Stimulated activated CD4-positive, alpha-beta T cell treated with anti-CD3 and anti-CD28 coated beads, Interleukin-12 subunit alpha, Interleukin-12 subunit beta, amount 100 ng/mL, for 4 hours (primary cell): ENCODE measurements at places on chromosomes 1 and 21.

GRCh38 chr1:208803011-208803811 lies 559.0 kb upstream of the PLXNA2 start:
- DNase-seq, result no peak

DNA sequence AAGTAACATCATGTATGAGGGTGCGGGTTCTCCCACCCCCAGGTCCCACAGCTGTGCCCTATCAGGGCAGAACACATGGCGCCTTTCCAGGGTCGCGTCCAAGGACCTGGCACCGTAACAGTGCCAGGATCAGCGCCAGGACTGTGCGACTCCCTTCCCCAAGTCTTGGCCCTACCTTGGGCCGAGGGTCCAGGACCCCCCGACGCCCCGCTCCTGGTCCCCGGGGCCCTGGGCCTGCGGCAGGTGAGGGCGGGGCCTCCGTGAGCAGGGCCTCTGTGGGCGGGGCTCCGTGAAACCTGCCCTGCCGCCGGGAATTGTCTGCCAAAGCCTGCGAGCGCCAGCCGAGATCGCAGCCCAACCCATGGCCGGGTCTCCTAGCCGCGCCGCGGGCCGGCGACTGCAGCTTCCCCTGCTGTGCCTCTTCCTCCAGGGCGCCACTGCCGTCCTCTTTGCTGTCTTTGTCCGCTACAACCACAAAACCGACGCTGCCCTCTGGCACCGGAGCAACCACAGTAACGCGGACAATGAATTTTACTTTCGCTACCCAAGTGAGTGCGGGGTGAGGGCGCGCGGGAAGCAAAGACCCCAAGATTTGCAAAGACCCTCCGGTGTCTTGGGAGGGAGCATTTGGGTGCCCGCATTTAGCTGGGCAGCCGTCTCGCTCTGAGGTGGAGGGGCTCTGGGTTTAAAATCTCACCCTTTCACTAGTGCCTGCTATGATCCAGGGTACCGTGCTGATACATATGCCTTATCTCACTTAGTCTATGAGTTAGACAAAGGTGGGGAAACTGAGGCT lies at the start of gene RHBG:
Gene RHBG (plus strand): TSS at position 323 of the 796 bp plus-strand sequence. CDS start 39 bp downstream, at position 362.
- DNase-seq, result no peak

- DNase-seq, result no peak
These were observed 26.4 kb upstream of the RNF187 start for GRCh38 chr1:228460821-228461220.

GRCh38 chr1:109793089-109793485 lies 29.4 kb upstream of the EPS8L3 start:
- DNase-seq, result no peak

DNA sequence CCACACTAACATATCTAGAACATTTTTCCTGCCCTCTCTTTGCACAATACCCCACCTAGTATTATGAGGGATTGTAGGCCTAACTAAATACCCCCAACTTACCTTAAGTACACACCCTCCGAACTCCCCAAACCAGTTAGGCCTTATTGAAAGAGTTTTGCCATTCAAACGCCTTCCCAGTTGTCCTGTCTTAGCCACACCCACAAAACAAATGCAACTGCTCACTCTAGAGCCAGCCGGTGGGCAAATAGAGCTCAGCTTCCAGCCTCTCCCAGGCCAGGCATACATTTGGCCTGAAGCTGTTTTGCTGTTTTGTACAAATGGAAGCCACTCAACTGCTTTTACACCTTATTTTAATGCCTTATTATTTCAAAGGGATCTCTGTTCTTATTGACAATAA lies 224.2 kb upstream of the RUNX1 start:
- DNase-seq, result no peak

- DNase-seq, result no peak
These were observed 962 bp upstream of the MAN1C1 start for GRCh38 chr1:25615563-25616094.

DNA sequence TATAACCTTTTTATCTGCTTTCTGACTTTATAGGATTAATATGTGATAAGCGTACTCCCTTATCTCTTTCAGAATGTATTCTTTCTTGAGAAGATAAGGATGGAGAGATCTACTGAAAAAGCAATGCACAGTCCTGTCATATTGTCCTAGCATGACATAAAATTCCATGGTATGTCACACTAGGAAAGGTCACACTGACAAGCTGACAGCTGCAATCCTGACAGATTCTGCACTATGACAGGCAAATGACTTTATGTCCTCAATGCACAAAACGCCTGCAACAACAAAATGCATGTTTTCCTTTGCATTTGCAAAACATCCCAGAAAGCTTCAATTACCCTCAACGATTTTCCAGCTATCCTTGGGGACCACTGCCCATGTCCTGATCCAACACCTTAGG lies 393.8 kb downstream of the DSCAM start:
- DNase-seq, result no peak

- no peak for DNase-seq
These were observed 659.9 kb upstream of the RGS18 start for GRCh38 chr1:191498318-191498717.
